Suprapubic skin (tissue), 4 donors: ENCODE measurements at places on chromosomes 5 and 9. TPM values are rescaled to one million over a fixed set of nuclear protein-coding genes. Genes with fewer than 3 reads are reported as not detected.
A peak's percentile ranks its signal among the peaks of the same experiment; 100 is the strongest.

NRG2 gene
- 7.0 TPM for total RNA-seq

DNA sequence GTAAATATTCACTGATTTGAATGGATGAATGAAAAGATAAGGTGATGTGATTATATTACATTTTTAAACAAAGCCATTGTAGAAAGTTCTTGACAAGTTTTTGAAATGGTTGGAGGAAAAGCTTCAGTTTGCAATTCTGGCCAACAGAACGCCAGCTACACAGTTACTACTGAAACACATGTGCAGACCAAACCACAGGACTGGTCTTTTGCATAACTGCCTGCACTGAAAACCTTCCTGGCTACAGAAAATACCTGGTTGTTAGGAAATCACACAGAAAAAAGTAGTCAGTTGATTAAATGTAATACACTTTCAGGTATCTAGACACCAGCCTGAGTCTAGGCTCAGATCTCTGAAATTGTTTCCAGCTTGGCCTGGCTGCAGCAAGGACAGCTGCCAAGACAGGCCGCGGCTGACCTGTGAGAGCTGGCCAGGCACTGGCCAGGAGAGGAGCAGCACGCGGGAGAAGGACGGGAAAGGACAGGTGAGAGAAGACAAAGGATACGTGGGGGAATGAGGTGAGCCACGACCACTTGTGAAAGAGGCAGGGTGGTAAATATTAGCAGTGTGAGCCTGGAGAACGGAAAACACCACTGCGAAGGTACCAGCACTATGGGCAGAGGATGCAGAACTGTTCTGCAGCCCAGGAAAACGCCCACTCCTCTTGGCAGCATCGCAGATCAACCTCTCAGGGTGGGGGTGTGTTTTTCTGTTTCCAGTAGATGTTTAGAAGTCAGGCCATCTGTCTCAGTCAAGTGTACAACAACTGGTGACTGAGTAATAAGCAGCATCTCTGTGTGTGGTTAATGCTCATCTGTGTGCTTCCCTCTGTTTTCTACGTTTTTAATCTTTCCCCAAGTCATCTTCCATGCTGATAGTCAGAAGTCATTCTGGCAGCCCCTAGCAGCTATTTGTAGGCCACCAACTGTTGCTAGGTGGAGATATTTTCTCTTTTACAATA lies 137.4 kb downstream of the SCAMP1 start:
- no peaks in the 10 kb centered on the region for H3K27me3 ChIP-seq
- peaks cover 32% of the 10 kb centered on the region for H3K4me1 ChIP-seq
- no peak overlapping the region for H3K27ac ChIP-seq
- H3K36me3 ChIP-seq = no peaks in the 10 kb centered on the region
- no peak overlapping the region for H3K4me3 ChIP-seq

THBS4 gene
- 2.8 TPM for total RNA-seq

DNA sequence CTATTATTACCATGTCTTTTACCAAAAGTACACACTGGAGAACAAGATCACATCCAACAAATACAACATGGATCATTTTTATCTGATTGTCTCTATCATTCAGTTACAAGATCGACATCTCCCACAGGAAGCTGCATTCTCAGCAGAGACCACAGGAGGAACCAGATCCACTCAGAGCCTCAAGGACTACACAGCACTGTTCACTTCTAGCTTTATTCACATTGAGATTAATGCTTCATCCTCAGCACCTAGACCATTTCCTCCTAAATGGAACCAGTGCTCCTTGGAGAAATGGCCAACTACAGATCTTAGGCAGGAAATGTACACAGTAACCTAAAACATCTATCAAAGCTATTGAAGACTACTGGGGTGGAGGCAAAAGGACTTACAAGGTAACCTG lies 13.3 kb upstream of the C5orf15 start:
- H3K27ac ChIP-seq = no peak overlapping the region
- no peak for DNase-seq
- H3K27me3 ChIP-seq = no peaks in the 10 kb centered on the region
- no peak overlapping the region for H3K4me3 ChIP-seq
- H3K4me1 ChIP-seq = no peaks in the 10 kb centered on the region
- H3K36me3 ChIP-seq = peaks cover 76% of the 10 kb centered on the region

GRCh38 chr5:41193456-41194205 lies 19.7 kb downstream of the C6 start:
- no peak overlapping the region for H3K4me3 ChIP-seq
- no peaks in the 10 kb centered on the region for H3K27me3 ChIP-seq
- DNase-seq = peak; percentile 97

FSD1L gene
- 2.1 TPM for total RNA-seq
